Airway epithelial cell (primary cell): ENCODE measurements at places on chromosomes 5 and 9. TPM values are rescaled to one million over a fixed set of nuclear protein-coding genes. Genes with fewer than 3 reads are reported as not detected.

ERMP1 gene
- 34.3 and 34.5 TPM in 2 replicates for total RNA-seq

HEMGN gene
- total RNA-seq, result not detected in 2 replicates

FOXD4L5 gene
- not detected in 2 replicates for total RNA-seq

CNTLN gene
- total RNA-seq, result 3.0 and 5.0 TPM in 2 replicates

PCSK1 gene
- total RNA-seq, result under 0.01 and 0.37 TPM in 2 replicates

GFPT2 gene
- total RNA-seq, result 2.5 and 3.9 TPM in 2 replicates

LCNL1 gene
- not detected in 2 replicates for total RNA-seq

CCL19 gene
- total RNA-seq, result not detected in 2 replicates

CLIC3 gene
- total RNA-seq, result 179 and 203 TPM in 2 replicates

FIBCD1 gene
- 0.19 and 0.56 TPM in 2 replicates for total RNA-seq

PCDHA9 gene
- total RNA-seq, result not detected in 2 replicates

IFNK gene
- total RNA-seq, result not detected in 2 replicates

CTXN3 gene
- not detected in 2 replicates for total RNA-seq

RGS7BP gene
- total RNA-seq, result 0.19 TPM in 1 of 2 replicates, not detected in the other

TPM2 gene
- 256 and 320 TPM in 2 replicates for total RNA-seq

NEUROG1 gene
- total RNA-seq, result not detected in 2 replicates

PCDHGA3 gene
- 0.14 and 0.21 TPM in 2 replicates for total RNA-seq

PDE4D gene
- total RNA-seq, result 3.7 and 5.2 TPM in 2 replicates

SLC6A18 gene
- total RNA-seq, result not detected in 2 replicates

CACNA1B gene
- total RNA-seq, result under 0.01 TPM in 2 replicates

PDZD2 gene
- total RNA-seq, result 4.7 and 5.9 TPM in 2 replicates

SPDL1 gene
- total RNA-seq, result 22.6 and 75.3 TPM in 2 replicates

CBY3 gene
- not detected in 2 replicates for total RNA-seq

CYLC2 gene
- not detected in 2 replicates for total RNA-seq

PAXX gene
- total RNA-seq, result 50.9 and 69.2 TPM in 2 replicates

CDC20B gene
- not detected in 2 replicates for total RNA-seq

HTR4 gene
- not detected in 2 replicates for total RNA-seq

IFNA2 gene
- not detected in 2 replicates for total RNA-seq

SUSD3 gene
- total RNA-seq, result not detected in 2 replicates

BDP1 gene
- total RNA-seq, result 10.0 and 10.6 TPM in 2 replicates

CMBL gene
- 0.98 and 3.1 TPM in 2 replicates for total RNA-seq
